ENCODE measurements at places on chromosomes 7 and 10. TPM values are rescaled to one million over a fixed set of nuclear protein-coding genes. Genes with fewer than 3 reads are reported as not detected.

DNA sequence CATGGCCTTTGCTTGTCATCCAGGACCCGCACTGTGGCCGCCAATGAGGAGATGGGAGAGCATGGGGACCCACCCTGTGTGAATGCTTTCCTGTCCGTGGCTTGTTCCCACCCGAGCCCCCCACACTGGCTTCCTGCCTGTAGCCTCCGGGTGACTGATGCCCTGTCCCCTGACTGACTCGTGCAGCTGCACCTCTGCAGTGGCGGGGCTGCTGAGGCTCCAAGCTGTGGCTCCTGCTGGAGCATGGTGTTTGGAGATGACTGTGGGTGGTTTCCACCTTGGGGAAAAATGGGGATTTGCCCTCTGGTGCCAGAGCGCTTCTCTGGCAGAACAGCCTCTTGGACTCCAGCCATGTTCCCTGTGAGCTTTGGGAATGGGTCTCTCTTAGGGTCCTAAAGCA lies 2.1 kb downstream of the CAMK1D start:
- no peaks in the 10 kb centered on the region for H3K36me3 ChIP-seq
- H3K4me1 ChIP-seq = peaks cover 19% of the 10 kb centered on the region
- H3K4me3 ChIP-seq = no peak overlapping the region
- H3K27ac ChIP-seq = no peak overlapping the region
- peaks cover 45% of the 10 kb centered on the region for H3K27me3 ChIP-seq
- no peak for DNase-seq

DNA sequence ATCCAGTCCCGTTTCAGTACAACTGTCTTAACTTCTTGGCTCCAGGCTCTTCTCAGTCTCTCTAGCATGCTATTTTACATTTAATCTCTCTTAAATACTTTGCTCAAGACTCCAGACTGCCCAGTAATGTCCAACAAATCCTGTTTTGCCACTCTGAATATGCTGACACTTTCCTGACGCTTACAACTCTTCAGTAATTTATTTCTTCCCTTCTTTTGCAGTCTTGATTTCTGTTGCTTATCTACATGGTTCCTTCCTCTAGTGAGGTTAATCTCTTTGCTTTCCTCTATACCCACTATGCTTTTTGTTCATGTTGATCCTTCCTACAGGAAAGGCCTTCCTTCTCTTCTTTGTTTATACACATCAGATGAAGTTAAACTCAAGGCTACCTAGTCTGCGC lies 23.7 kb downstream of the UMAD1 start:
- no peak for DNase-seq
- no peak overlapping the region for H3K27ac ChIP-seq
- no peaks in the 10 kb centered on the region for H3K27me3 ChIP-seq
- peaks cover 20% of the 10 kb centered on the region for H3K36me3 ChIP-seq

SFTPA2 gene
- not detected for total RNA-seq

PON3 gene
- 0.14 TPM for total RNA-seq

GRCh38 chr10:122466951-122467381 lies 5.6 kb downstream of the HTRA1 start:
- H3K36me3 ChIP-seq = no peaks in the 10 kb centered on the region
- no peak overlapping the region for H3K4me3 ChIP-seq
- H3K4me1 ChIP-seq = peaks cover 4% of the 10 kb centered on the region
- no peak overlapping the region for H3K27ac ChIP-seq

GRCh38 chr10:73205081-73205480 lies 37.2 kb downstream of the FAM149B1 start:
- H3K27ac ChIP-seq = no peak overlapping the region
- no peaks in the 10 kb centered on the region for H3K4me1 ChIP-seq
- DNase-seq = no peak
- no peaks in the 10 kb centered on the region for H3K27me3 ChIP-seq
- H3K4me3 ChIP-seq = no peak overlapping the region

DRGX gene
- not detected for total RNA-seq

DNA sequence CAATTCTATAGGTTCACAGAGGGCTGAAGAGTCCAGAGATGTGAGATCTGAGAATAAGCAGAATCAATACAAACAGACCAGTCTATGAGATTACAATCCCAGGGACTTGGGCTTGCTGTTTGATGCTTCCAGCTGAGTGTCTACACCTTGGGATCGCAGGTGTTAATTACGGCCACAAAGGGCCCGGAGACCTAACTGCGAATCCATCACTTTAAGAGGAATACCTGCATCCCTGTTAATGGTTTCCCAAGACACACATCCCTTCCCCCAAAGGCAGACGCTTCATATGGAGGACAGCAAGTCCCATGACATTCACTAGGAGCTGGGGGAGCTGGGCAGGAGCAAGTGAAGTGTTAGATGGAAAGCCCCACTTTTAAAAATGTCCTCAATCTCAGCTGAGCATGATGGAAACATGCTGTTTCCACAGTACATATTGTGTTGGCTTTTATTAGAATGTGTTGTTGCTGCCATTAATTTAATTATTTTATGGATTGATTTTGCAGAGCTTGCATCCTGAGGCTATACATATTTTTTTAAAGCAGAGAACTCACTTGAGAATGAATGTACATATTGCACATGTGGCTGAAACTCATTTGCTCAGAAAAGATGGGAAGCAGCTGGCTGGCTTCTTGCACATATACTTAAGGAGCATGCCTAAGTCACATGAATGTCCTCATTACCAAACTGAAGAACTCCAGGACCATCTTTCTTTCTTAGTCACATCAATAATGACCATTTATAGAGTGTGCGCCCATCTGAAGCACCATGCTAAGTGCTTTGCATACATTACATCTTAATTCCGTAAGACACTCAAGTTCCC lies 151.3 kb downstream of the NEBL start:
- H3K4me3 ChIP-seq = no peak overlapping the region
- H3K27ac ChIP-seq = no peak overlapping the region
- H3K36me3 ChIP-seq = no peaks in the 10 kb centered on the region

DNA sequence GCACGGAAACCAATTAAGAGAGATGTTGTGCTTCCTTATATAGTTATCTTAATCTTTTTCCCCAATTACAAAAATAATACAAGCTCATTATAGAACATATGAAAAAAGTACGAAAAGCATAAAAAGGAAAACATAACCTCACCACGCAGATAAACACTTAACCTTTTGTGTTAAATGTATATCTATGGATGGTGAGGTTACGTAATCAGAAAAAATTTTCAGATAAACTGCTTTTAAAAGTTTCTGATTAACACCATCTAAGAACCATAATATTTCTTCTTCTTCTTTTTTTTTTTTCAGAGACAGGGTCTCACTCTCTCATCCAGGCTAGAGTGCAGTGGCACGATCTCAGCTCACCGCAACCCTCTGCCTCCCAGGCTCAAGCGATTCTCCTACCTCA lies 49.2 kb upstream of the SPOCK2 start:
- H3K27me3 ChIP-seq = no peaks in the 10 kb centered on the region
- no peak for DNase-seq
- peaks cover 35% of the 10 kb centered on the region for H3K36me3 ChIP-seq
- H3K4me3 ChIP-seq = no peak overlapping the region

KCNMA1 gene
- 0.14 TPM for total RNA-seq

GRCh38 chr7:7964691-7965090 lies 3.9 kb upstream of the GLCCI1 start:
- no peak overlapping the region for H3K27ac ChIP-seq
- no peaks in the 10 kb centered on the region for H3K27me3 ChIP-seq
- DNase-seq = no peak
- no peak overlapping the region for H3K4me3 ChIP-seq
- H3K36me3 ChIP-seq = no peaks in the 10 kb centered on the region

DNA sequence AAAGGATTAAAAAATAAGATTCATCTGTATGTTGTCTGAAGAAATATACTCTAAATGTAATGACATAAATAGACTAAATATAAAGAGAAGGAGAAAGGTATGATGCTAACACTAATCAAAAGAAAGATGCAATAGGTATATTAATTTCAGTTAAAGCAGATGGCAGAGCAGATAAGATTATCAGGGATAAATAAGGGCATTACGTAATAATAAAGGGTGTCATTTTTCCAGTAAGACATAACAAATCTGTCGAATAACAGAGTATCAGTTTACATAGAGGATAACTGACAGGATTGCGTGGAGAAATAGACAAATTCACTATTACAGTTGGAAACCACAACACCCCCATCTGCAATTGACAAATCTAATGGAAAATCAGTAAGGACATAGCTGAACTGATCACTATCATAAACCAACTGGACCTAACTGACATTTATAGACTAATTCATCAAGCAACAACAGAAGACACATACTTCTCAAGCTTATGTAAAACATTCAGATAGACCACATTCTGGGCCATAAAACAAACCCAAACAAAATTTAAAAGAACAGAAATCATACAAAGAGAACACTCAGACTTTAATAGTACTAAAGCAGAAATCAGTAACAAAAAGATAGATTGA lies 384.1 kb upstream of the COBL start:
- H3K27ac ChIP-seq = no peak overlapping the region
- H3K4me3 ChIP-seq = no peak overlapping the region
- no peaks in the 10 kb centered on the region for H3K36me3 ChIP-seq
- no peak for DNase-seq

DNA sequence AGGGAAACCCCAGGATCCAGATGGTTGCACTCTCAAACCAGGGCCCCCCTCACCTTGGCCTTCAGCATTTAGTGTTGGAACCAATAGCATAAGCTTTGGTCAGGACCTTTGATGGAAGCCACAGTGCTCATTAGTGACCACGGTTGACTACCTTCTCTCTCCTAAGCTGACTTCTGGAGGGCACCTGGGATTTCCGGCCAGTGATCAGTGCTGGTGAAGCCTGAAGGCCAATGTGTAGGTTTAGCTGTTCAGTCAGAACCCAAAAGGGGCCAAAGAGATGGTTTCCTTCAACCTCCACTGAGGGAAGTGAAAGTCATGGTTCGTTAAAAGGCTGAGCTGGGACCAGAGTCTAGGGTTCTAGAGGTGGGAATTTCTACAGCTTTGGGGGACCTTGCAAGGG lies 46.4 kb downstream of the TCF7L2 start:
- no peak overlapping the region for H3K4me3 ChIP-seq
- DNase-seq = no peak
- H3K4me1 ChIP-seq = no peaks in the 10 kb centered on the region
- H3K27ac ChIP-seq = no peak overlapping the region

GRCh38 chr7:821688-822087 lies 10.6 kb upstream of the SUN1 start:
- peaks cover 35% of the 10 kb centered on the region for H3K4me1 ChIP-seq
- H3K36me3 ChIP-seq = peaks cover 47% of the 10 kb centered on the region
- no peak overlapping the region for H3K4me3 ChIP-seq
- no peaks in the 10 kb centered on the region for H3K27me3 ChIP-seq
- H3K27ac ChIP-seq = no peak overlapping the region

DNA sequence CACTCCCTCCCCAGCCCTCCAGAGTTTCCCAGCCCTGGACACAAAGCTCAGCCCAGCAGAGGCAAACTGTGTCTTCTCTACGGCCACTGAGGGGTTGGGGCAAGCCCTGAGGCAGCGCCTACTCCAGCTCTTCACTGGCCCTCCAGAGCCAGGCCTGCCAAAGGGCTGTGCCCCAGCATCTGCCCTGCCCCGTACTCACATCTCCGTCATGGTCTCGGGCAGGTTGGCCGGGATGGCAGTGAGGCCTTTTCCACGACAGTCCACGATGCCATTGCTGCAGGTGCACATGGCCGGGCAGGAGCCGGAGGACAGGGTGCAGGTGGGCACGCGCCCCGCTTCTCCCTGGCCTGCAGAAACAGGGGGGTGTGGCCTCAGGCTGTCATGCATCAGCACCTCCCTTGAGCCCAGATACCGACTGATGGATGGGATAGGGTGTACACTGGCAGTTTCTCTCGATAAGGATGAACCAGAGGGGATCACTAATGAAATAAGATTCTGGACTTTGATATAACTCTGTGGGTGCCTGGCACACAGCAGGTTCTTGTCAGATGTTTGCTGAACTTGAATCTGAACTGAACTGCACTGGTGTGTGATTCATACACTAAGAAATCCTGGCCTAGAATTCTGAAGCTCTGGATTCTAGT lies 125.2 kb downstream of the SLIT1 start:
- no peak for DNase-seq
- H3K4me1 ChIP-seq = no peaks in the 10 kb centered on the region
- no peak overlapping the region for H3K27ac ChIP-seq

GRCh38 chr10:85668522-85668921 lies 698.1 kb downstream of the GRID1 start:
- H3K4me3 ChIP-seq = no peak overlapping the region
- peaks cover 15% of the 10 kb centered on the region for H3K4me1 ChIP-seq
- DNase-seq = no peak
- no peaks in the 10 kb centered on the region for H3K27me3 ChIP-seq
- no peak overlapping the region for H3K27ac ChIP-seq

DNA sequence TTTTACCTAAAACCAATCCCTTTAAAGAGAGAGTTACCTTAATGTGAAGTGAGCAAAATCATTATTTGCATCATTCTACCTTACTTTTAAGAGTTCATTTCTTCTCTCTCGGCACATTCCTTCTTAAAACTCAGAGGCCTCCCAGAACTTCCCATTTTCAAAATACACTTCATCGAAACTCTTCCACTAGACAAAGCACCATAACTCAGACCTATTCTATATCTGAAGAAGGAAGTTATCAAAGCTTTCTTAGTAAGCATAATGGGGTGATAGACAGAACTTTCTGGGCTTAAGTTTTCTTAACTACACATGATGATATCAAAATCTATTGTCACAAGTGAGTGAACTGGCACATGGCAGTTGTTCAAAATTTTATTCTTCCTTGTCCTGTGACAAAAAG lies 24.6 kb upstream of the GNAT3 start:
- H3K36me3 ChIP-seq = no peaks in the 10 kb centered on the region
- H3K4me3 ChIP-seq = no peak overlapping the region
- no peak for DNase-seq
- no peaks in the 10 kb centered on the region for H3K4me1 ChIP-seq
- no peaks in the 10 kb centered on the region for H3K27me3 ChIP-seq

DNA sequence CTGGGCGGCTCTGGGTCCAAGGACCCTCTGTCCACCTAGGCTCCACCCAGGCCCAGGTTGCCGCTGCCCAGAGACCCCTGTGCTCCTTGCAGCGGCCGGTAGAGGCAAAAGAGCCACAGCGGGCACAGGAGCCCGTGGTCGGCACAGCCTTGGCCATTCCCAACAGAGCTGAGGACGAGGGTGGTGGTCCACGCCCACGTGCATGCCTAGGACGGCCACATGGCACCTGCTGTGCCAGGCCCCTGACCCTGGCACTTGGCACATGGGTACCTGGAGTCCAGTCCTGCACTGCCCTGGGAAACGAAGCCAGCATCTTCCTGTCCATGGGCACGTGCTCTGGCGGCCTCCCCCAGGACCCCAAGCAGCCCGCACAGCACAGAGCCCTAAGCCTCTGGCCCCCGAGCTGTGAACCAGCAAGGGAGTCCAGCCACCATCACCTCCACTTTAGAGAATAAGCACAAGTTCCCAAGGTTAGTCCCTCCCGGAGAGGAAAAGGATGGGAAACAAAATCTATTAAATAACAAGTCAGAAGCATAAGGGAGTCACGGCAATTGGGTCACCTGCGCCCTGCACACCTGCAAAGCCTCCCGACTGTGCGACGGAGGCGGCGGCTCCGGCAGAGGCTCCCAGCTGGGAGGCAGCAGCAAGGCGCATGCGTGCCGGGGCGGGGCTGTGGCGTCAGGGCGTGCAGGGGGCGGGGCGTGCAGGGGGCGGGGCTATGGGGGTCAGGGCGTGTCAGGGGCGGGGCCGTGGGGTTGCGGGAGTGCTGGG lies 59.1 kb downstream of the STK32C start:
- H3K27ac ChIP-seq = no peak overlapping the region
- DNase-seq = no peak
- no peaks in the 10 kb centered on the region for H3K27me3 ChIP-seq

DYDC1 gene
- total RNA-seq = not detected
